ENCODE measurements at places on chromosomes 13 and 19.

DNA sequence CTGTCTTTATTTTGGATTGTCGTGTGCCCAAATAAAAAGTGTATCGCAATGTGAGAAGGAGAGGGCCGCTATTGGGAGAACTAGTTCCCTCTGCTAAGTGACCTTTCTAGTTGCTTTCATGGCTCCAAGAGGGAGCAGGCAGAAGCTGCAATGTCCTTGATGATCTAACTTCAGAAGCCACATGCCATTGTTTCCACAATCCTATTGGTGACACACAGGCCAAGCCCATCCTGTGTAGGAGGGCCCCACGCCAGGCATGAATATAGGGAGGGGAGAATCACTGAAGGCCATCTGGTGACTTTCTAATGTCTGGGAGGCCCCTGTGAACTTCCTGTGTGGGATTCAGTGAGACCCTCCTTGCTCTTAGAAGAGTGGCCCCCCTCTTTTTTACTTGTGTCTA is 47.8 kb upstream of the KPNA3 start:
- DNase-seq, result no peak

- no peak for DNase-seq
Observed at GRCh38 chr13:39451860-39452301, 151.1 kb downstream of the LHFPL6 start.

DNA sequence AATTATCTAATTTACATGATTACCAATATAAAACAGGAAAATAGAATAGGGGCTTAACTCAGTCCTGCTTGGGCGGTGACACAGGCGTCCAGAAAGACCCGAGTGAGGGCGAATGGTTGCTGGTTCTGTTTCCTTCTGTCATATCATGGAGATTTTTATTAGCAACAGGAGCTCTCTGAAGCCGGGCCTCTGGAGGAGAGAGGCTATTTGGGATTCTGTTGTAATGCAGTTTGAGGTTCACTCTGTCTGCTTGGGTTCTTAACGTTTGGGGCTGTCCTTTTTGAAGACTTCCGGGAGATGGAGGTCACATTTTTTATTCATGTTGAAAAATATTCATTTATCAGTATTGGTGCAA is 115.7 kb upstream of the ZNF536 start:
- DNase-seq, result no peak

DNA sequence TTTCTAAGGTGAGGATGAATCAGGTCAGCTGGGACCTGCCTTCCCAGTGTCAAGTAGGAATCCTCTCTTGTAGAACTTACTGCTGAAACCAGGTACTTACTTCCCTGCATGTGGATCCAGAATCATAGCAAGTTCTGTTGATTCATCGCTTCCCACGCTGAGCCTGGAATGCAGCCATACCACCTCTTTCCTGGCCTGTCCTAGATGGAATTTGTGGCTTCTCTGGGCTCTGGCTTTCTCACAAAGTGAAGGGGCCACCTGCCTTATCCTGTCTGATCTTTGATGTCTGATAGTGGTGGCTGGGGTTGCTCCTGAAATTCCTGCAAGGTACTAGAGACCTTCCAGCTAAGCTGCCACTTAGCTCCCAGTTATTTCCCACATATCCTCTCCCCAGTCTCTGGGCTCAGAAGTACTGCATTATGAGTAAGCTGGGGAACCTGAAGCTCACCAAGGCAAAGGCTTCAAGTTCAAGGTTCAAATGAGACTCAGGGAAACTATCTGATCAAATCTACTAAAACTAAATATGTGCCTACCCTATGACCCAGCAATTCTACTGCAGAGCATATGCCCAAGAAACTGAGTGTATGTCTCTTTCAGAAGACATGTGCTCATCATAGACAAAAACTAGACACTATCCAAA is 103.5 kb downstream of the SUCLA2 start:
- DNase-seq, result no peak

GRCh38 chr19:4403005-4403761 is 743 bp downstream of the CHAF1A start:
- DNase-seq, result no peak

DNA sequence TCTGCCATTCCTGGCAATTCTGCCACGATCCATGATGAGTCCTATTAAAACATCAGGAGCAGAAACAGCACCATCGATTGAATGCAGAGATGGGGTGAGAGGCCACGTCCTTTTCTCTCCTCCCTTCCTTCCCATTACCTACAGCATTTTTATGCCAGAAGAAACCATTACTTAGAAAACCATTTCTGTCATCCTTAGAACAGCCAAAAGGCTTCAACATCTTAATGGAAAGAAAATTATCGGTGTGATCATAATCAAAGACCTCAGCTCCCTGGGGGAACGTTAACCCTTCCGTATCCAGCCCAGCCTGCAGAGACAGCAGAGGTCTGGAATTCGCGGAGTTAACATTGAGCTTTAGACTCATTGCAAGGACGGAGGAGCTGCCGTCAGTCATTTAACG is 56.0 kb upstream of the SIAH3 start:
- no peak for DNase-seq

GRCh38 chr19:46772170-46773017 is 16.0 kb downstream of the SLC1A5 start:
- no peak for DNase-seq

DNA sequence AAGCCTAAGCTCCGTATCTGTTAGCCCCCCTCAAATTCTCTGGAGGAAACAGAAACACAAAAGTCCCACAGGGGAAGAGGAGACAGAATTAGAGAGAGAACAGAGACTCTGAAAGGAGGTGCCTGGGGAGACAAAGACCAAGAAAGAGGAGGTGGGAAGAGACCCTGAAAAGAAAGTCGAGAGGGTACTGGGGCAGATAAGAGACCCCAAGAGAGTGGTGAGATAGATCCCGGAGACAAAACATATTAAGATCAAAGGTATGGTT is 915 bp upstream of the GRWD1 start:
- DNase-seq, result no peak

DNA sequence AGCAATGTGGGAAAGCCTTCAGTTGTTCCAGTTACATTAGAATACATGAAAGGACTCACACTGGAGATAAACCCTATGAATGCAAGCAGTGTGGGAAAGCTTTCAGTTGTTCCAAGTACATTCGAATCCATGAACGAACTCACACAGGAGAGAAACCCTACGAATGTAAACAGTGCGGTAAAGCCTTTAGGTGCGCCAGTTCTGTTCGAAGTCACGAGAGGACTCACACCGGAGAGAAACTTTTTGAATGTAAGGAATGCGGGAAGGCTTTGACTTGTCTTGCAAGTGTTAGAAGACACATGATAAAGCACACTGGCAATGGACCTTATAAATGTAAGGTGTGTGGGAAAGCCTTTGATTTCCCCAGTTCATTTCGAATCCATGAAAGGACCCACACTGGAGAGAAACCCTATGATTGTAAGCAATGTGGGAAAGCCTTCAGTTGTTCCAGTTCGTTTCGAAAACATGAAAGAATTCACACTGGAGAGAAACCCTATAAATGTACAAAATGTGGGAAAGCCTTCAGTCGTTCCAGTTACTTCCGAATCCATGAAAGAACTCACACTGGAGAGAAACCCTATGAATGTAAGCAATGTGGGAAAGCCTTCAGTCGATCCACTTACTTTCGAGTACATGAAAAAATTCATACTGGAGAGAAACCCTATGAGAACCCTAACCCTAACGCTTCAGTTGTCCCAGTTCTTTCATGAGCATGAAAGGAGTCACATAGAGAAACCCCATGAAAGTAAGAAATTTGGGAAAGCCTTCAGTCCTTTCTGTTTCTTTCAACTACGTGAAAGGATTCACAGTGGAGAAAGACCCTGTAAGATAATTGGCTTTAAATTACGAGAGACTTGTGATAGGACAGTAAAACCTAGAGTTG is 20.1 kb downstream of the ZNF627 start:
- DNase-seq, result no peak

DNA sequence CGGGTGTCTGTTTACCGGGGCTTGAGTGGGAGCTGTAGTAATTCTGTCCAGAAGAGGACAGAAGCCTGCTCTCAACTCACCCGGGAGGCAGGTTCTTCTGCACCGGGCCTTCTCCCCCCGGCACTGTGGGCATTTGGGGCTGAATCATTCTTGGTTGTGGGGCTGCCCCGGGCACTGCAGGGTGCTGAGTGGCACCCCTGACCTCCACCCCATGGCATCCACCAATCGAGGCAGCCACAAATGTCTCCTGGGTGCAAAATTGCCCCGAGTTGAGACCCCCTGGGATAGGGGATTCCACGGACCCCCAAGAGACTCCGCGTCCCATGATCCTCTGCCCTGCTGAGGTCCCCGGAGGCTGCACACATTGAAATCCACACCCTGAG is 68.8 kb downstream of the GNG7 start:
- DNase-seq, result no peak

DNA sequence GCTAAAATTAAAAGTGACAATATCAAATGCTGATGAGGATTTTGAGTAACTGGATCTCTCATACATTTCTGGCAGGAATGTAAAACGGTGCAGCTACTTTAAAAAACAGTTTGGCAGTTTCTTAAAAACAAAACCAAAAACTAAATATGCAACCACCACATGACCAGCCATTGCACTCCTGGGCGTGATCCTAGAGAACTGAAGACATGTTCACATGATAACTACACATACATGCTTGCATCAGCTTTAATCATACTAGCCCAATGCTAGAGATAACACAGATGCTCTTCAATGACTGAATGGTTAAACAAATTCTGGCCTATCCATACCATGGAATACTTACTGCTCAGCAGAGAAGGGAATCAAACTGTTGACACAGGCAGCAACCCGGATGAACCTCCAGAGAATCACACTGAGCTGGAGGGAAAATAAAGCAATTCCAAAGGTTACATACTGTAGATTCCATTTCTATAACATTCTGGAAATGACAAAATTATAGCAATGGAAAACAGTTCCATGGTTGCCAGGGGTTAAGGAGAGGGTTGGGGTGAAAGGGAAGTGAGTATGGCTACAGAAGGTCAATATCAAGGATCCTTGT is 25.5 kb upstream of the NAXD start:
- no peak for DNase-seq

- no peak for DNase-seq
Observed at GRCh38 chr13:32904266-32904665, 112.0 kb upstream of the KL start.

GRCh38 chr13:42239644-42240043 is 32.3 kb upstream of the AKAP11 start:
- no peak for DNase-seq

DNA sequence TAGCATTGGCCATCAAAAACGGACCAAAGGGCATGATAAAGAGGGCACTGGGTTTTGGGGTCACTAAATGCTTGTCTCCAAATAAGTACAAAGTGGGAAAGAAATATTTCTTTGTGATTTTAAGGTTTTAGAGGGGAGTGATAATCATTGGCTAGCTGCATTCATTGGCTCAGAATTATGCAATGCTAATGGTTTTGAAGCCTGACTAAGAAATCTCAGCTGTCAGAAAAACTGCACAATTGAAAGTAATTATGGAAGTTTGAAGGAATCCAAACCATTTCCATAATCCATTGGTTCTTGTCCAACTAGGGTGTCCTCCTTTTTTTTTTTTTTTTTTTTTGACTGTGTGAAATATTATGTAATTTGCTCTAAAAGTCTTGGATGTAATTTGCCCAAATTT is 88.2 kb upstream of the ARGLU1 start:
- DNase-seq, result no peak

- no peak for DNase-seq
Observed at GRCh38 chr13:107778094-107778493, 437.2 kb downstream of the LIG4 start.

DNA sequence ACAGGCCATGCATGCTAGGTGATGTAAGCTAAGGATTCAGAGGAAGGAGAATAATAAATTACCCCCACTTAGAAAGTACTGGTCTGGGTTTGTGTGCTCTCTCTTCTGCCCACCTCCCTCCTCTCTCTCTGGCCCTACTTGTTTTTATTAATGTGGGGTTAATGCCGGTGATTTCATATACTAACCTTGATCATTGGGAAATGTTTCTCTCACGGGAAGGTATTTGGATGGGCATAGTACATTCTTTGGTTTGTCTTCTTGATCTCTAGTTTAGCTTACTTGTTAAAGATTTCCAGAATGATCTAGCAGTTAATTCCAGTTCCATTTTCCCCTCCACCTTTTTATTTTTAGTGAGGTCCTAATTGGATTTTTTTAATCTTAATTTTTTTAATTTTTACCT is 24.6 kb downstream of the ARHGAP35 start:
- DNase-seq, result no peak

GRCh38 chr19:55451163-55451964 is 8.3 kb upstream of the SHISA7 start:
- no peak for DNase-seq

GRCh38 chr19:9406798-9407352 is 28.5 kb downstream of the ZNF266 start:
- peak; percentile 33 for DNase-seq

- DNase-seq, result no peak
Observed at GRCh38 chr19:11833541-11833940, 15.0 kb upstream of the ZNF439 start.

DNA sequence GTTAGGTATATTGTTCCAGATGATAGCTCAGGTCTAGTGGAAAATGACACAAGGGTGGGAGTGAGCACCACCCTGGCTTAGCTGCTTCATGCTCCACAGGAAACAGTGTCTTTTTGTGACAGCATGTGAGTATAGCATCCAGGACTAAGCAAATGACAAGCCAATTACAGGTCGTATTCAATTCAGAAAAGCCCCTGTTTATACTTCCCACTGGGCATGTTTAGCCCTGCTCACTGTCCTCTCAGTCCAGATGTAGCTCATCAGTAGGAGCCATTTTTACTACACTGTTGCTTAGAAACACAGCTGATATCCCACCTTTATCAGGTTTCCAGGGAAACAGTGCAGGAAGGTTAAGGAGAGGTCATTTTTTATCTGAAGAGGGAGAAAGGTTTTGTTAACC is 8.0 kb downstream of the ABHD13 start:
- DNase-seq, result no peak

DNA sequence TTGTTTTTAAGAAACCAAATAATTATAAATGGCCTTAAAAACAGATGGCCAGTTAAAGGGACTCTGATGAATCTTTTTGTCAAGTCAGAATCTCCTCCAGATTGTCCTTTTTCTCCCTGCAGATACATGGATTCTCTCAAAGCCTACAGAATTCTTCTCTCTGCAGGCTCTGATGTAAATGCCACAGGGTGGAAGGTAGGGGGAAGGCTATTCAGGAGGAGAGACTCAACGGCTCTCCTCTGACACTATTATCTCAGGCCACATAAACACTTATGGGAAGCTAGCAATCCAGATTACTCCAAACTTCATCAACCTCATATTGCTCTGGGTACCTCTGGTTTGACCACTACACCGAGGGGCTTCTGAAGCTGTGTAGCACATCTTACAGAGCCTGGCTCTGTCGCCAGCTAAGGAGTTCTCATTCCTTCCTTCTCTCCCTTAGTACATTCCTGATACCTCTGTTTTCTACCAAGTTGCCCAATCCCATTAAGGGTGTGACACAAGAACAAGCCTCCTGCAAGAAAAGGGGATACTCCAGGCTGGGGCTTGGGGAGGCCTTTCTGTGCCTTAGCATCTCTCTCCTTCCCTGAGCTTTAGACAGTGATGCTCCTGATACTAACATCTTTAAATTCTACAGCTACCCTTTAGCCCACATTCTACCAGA is 14.9 kb downstream of the LCP1 start:
- no peak for DNase-seq

- no peak for DNase-seq
Observed at GRCh38 chr13:82898586-82898985, 983.7 kb downstream of the SLITRK1 start.

- no peak for DNase-seq
Observed at GRCh38 chr19:10713317-10713716, 4.6 kb upstream of the DNM2 start.
